ENCODE measurements at places on chromosomes 7 and 10.
A peak's percentile ranks its signal among the peaks of the same experiment; 100 is the strongest.

DNA sequence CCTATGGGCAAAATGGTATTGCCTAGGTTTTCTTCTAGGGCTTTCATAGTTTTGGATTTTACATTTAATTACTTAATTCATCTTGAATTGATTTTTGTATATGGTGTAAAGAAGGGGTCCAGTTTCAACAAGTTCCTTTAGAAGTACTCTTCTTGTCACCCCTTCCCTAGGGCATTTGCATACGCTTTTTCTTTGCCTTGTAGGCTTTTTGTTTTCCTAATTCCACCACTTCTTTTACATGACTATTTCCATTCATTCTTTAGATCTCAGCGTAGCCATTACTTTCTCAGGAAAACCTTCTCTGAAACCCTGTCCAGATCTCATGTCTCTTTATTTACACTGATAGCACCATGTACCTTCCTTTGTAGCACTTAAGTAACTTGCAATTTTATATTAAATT is 648.6 kb downstream of the XPNPEP1 start:
- DNase-seq: no peak

- no peak for DNase-seq
These were observed 53.8 kb downstream of the TAX1BP1 start for GRCh38 chr7:27793780-27794179.

DNA sequence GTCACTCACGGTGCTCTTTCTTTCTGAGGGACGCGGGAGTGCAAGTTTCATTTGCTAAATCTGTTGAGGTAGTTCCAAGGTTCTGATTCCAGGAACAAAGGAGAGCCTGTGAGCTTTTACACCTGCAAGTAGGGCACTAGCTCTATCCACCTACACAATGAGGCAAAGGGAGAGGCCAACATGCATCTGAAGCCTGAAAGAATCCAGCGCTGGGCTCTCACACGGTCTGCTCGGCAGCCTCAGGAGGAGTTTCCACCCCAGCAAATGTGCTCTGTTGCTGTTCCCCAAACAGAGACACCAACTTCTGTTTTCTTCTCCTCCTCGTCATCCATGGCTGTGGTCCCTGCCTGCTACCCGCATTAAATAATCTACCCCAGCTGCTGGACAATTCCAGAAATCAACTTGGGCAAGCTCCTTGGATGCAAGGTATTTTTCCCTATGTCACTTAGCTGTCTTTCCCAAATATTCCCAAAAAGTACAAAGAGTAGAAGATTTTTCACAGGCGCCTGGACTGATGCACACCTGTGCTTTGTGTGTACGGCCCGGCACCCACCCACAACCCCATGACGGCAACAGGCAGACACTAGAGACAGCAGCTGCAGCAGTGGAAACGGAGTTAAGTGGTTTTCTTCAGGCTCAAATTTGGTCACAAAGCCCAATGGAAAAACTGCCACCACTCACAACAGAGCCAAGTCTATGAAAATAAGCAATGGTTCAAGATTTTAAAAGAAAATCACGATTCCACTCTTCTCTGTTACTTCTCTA is 176.8 kb downstream of the ZMYND11 start:
- DNase-seq: no peak

DNA sequence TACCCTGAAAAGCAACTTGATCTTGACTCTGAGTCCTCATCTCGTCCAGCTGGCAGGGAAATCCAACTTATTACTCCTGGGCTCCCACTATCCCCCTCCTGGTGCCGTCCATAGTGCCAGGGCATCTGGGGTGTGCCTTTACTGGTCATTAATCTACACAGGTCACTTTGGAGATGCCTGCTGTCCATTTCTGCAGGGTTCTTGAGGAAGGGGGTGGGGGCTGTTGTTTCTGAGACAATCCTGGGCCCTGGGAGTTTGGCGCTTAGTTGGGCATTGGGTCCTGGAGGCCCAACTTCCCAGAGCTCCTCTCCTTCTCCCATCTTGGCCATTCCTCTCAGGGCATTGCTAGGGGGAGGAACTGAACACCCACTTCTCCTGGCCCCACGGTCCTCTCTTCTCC is 6.0 kb upstream of the TACR2 start:
- DNase-seq: no peak

DNA sequence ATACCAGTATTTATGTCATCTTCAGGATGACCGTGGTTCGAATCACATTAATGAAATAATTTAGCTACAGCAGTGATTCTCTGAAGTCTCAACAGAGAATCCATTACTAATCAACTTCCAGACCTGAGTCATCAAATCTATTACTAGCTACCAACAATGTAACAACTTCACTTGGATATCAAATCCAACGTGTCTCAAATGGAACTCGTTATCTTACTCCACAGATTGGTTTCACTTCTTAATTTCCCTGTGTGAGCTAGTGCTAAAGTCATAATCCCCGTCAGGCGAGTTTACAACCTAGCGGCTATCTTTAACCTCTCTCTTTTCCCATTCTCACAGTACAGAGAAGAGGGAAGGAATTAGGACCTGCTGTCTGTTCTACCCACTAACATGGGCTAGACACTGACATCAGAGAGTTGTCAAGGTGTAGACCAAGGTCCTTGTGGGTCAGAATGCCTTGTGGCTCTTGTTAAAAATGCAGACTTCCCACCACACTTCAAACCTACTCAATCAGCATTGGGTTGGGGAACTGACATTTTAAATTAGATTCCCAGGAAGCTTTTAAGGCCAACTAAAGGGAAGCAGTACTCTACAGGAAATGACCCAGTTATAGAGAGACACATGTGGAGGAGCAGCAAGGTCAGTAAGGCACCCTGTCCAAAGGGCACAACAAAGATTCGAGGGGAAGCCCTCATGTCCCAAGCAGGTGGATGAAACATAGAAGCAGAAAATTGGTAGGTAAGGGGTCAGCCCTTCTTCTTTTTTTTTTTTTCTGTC is 57.3 kb upstream of the GSAP start:
- DNase-seq: no peak

DNA sequence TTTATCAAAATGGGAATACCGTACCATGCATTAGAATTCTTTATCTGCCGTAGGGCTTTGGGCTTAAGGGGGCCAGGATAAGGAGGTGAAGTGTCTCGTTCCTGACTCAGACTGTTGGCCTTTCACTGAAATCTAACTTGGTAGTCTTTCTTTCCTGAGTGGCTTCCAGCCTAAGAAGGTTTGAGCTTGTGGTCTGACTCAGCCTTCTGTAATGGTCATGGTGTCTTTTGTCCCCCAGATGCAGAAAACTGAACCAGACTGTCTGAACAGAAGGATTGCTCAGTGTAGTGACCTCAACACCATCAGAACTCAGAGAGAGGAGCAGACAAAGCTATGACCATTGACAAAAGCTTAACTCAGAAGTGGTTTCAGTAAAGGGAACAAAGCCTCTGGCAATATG is 39.5 kb downstream of the WNT2 start:
- DNase-seq: no peak

- DNase-seq: no peak
These were observed 180.6 kb upstream of the NEBL start for GRCh38 chr10:21077681-21078080.

- DNase-seq: no peak
These were observed 26.7 kb downstream of the CREB3L2 start for GRCh38 chr7:137975221-137975620.

DNA sequence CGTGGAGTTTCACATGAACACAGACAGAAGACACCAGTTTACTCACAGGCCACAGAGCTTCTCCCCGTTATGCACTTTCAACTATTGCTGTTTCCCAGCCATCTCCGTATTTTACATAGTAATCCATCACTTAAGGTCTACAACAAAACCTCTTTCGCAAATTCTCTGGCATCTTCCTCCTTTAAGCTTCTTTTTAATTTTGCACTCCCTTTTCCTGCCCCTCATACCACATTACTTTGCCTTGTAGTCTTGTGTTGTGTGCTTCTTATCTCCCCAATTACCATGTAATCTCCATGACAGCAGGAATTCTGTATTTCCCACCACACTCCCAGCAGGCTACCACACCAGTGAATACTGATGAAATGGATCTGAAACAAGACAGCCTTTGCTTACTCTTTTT is 87.3 kb downstream of the ODAD2 start:
- no peak for DNase-seq

- DNase-seq: no peak
These were observed 24.2 kb upstream of the SMIM30 start for GRCh38 chr7:113142385-113143119.

- peak; percentile 52 for DNase-seq
These were observed at the start of gene CUX1 for GRCh38 chr7:101817471-101818286. Gene CUX1, plus strand, starts transcription at chr7:101817626. Its CDS starts 14 bp downstream, at chr7:101817640.

DNA sequence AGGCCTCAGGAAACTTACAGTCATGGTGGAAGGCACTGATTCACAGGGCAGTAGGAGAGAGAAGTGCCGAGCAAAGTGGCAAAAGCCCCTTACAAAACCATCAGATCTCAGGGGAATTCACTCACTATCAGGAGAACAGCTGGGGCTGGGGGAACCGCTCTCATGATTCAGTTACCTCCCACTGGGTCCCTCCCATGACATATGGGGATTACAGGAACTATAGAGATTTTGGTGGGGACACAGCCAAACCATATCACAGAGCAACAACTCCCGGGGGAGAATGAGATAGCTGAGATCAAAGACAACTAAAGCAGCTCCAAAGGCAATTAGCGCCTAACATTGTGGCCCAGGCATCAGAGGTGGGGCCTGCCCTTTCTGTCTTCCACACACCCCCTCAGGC is 85.4 kb upstream of the VOPP1 start:
- no peak for DNase-seq
